ENCODE measurements at places on chromosomes 11 and 22. TPM values are rescaled to one million over a fixed set of nuclear protein-coding genes. Genes with fewer than 3 reads are reported as not detected.

The MPEG1 gene
- total RNA-seq: 54.8 TPM

The PLEKHB1 gene
- total RNA-seq: 1.5 TPM

DNA sequence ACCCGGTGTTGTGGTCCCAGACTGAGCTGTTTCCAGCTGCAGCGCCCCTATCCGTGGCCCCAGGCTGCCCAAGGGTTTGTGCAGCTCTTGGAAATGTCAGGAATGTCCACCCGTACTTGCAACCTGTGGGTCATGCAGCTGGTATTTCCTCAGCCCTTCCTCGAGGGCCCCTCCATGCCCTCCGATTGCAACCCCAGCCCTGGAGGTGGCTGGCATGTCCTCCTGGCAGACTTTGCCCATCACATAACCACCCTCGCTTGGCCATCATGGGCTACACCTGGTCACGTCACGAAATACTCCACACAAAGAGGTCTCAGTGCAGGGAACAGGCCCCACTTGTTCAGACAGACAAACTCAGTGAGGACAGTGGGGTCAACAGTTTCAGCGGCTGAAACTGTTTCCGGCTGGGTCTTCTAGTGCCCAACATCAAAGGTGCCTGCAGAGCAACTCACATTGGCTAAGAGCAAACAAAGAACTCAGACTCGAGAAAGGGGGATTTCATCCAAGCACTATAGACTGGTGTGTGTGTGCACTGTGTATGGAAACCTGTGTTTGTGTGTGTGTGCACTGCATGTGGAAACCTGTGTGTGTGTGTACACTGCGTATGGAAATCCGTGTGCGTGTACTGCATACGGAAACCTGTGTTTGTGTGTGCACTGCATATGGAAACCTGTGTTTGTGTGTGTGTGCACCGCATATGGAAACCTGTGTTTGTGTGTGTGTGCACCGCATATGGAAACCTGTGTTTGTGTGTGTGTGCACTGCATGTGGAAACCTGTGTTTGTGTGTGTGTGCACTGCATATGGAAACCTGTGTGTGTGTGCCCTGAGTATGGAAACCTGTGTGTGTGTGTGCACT is 72.8 kb upstream of the CCND1 start:
- DNase-seq: no peak

- DNase-seq: no peak
Observed at GRCh38 chr11:35118906-35119305, 20.1 kb upstream of the CD44 start.

GRCh38 chr11:65376138-65376713 is 6.2 kb downstream of the SLC25A45 start:
- no peak for DNase-seq

GRCh38 chr22:44625421-44625760 is 76.6 kb upstream of the PRR5 start:
- no peak for DNase-seq

DNA sequence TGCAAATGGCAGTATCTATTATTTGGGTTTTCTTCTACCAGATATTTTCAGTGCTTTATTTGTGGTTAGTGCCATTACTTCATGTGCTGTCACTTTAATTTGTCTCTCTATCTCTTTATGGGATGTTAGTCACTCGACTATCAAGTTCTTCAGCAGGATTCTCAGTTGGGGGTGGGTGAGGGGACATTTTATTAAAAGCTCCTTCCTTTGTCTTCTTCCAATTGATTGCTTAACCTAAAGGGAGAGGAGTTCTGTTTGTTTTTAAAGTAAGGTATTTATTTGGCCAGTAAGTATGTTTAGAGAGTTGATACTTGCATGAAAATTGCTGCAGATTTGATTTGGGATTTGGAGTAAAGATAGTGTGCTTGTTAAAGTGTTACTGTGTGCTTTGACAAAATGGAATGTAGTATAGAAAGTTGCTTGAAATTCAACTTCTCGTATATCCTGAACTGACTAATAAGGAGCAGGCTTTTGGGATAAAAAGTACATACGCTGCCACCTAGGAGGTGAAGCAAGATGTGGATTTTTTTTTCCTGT is 10.3 kb downstream of the YAP1 start:
- DNase-seq: no peak

All from adrenal gland (tissue), 19 donors.